Stimulated activated CD4-positive, alpha-beta T cell treated with anti-CD3 and anti-CD28 coated beads, Interleukin-1b, Interleukin-23, amount 100 ng/mL, for 1 hour (primary cell): ENCODE measurements at places on chromosomes 4 and X.
A peak's percentile ranks its signal among the peaks of the same experiment; 100 is the strongest.

GRCh38 chrX:150871341-150871811 is 27.1 kb downstream of the CD99L2 start:
- DNase-seq, result no peak

DNA sequence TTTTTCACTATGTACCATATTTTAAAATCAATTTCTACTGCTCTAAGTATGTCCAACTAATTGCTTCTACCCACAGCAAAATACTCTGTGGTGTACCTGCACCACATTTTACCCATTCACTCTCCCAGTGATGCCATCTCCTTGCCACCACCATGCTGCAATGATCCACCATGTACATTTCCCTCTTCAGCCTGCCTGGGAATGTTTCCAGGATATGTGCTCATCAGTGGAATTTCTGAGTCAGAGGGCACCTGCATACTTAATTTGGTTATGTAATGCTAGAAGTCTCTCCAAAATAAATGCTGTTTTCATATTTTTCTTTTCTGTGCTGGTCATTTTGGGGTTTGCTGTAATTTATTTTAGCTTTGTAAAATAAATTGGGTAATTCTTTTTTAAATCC is 33.2 kb upstream of the OCIAD2 start:
- DNase-seq, result no peak

DNA sequence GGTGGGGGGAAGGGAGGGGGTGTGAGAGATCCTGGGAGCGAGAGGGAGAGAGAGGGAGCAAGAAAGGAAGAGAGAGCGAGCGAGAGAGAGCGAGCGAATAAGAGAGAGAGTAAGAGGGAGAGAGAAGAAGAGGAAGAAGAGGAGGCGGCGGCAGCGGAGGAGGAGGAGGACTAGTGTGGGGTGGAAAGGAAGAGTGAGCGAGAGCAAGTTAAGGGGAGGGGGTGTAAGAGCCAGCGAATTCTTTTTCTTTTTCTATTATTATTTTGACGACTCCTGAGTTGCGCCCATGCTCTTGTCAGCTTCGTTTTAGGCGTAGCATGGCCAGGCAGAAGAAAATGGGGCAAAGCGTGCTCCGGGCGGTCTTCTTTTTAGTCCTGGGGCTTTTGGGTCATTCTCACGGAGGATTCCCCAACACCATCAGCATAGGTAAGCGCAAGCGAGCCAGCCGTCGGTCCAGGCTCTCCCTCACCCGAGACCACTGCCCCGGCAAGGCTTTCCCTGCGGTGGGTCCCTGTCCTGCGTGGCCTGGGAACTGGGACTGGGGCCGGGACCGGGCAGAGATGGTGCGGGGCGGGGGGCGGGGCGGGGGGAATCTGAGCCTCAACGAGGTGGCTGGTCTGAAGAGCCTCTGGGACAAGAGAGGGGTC is at the start of gene GRIA3:
GRIA3 (plus strand) TSS at position 60 of the 647 bp plus-strand sequence; CDS start at position 318, 258 bp downstream.
- DNase-seq, result no peak

GRCh38 chr4:155587766-155588165 is 78.9 kb upstream of the GUCY1A1 start:
- DNase-seq, result no peak

DNA sequence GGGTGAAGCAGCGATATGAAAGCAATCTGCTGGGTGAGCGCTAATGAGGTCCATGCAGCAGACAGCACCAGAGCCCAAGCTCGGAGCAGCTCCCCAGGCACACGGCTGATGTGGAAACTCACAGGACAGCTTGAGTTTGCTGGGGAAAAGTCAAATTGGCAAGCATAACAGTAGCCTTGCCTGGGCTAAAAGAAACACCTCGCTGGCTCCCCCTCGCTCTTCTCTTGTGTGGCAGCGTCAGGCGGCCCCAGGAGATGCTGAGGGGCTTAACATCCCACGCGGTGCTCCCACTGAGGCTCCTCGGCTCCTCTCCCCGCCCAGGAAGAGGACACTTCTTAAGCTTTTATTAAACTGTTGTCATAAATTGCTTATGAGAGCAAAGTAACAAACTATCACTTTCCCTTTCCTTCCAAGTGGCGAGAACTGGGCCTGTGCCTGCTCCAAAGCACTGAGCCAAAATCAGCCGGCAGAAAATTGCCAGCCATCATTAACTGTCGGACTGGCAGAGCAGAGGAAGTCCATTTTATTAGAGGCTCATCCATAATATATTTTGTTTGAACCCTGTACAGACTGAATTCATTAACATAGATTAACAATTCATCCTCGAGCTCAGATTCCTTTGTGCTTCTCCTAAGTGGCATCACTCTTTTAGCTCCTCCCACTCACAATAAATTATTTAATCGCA is 111.4 kb downstream of the TSPAN5 start:
- no peak for DNase-seq

DNA sequence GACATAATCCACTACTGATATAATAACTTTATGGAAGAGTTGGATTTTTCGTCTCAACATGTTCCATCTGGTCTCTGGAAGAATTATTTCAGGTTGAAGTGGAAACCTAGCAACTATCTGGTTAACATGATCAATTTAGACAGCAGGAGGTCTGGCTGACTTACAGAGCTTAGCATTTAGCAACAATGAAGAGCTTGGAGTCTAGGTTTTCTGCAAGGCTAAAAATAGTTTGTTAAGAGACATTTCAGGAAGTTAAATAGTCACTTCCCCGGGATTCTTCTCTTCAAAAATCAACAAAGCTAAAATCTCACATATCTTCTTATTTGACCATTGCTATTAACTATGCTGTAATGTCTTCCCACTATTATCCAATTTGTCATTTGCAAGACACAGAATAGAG is 418.6 kb upstream of the DIPK2B start:
- no peak for DNase-seq

GRCh38 chr4:38281371-38282071 is 321.3 kb downstream of the PTTG2 start:
- DNase-seq, result no peak

DNA sequence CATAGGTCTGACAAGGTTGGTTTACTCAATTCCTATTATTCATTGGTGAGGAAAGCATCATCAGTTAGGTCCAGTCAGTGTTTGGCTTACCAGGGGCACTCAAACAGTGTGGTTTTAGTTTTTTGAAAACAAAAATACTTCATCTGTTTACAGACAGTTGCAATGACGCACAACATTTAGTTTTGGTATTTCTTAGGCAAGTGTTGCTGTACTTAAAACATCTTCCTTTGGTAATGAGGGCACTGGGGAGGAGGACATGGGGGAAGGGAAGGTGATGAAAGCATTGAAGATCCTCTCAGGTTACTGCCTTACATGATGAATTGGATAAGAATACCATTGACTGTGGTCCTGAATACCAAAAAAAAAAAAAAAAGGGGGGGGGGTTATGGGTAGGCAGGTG is 93.7 kb upstream of the MAOA start:
- no peak for DNase-seq

DNA sequence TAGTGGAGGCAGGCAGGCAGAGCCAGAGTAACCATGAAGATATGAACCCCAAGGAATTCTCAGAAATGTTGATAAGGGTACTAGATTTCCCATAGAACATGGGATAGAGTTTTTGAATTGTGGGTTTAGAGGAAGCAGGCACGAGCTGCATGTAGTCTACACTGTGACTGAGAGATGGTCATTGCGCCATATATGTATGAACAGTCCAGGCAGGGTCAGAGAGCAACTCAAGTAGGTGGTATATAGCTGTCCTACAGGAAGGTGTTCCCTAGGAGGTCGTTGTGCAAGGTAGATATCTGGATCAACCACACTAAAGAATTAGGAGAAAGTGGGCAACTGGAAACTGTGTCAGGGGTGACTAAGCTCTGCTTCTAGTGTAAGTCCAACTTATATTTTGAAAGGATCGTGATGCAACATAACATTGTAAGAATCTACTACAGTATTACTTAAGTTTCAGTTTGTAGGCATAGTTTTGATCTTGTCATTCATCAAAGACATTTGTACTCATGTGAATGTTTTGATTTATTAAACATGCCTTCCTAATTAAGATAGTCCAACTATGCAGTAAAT is 94.6 kb downstream of the HPGD start:
- no peak for DNase-seq

GRCh38 chrX:136086521-136086920 is 60.8 kb upstream of the FHL1 start:
- DNase-seq, result no peak

DNA sequence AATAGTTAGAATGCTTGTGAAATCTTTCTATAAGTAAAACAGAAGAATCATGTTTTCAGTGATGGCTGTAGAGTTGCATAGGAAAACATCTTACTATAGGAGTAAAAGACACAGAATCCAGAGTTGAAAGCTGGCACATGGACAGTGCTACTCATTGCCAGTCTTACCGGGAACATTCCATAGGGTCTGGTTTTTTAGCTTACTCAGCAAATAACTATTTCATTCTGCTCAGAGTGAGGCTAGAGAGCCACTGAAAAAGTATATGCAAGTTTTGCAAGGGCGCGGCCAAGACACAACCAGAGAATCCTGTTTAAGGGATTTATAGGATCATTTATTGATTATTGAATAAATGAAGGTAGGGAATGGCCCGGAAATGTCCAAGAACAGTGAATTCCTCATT is 60.3 kb downstream of the MTHFD2L start:
- no peak for DNase-seq

- no peak for DNase-seq
Measured at GRCh38 chrX:81280148-81280547, 78.2 kb downstream of the SH3BGRL start.

DNA sequence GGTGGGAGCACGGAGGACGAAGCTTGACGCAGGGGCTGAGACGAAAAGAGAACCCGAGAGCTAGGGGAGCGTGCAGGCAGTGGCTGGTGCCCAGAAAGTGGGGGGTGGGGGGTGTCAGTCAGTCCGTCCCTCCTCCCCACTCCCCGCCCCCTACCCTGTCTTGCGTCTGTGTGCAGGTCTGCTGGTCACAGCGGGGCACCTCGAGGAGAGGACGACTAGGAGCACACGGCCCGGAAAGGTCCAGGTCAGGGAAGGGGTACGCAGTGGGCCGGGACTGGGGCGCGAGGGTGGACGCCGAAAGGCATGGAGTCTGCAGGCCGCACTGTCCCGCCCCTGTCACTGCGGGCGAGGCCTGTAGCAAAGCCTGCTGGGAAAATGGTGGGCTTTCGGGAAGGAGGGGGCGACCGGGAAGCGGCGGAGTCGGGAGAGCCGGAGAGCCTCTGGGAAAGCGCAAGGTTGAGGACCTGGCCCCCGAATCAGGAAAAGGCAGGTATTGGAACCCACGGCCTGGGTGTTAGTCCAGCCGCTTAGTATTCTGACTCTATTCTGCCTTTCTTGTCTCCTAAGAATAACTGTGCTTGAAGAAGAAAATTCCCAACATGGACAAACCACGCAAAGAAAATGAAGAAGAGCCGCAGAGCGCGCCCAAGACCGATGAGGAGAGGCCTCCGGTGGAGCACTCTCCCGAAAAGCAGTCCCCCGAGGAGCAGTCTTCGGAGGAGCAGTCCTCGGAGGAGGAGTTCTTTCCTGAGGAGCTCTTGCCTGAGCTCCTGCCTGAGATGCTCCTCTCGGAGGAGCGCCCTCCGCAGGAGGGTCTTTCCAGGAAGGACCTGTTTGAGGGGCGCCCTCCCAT is 769 bp downstream of the TCEAL1 start:
- no peak for DNase-seq

- DNase-seq, result no peak
Measured at GRCh38 chrX:48683411-48683982, at the start of gene WAS. TSS of gene WAS (plus strand) at chrX:48683799. CDS start at chrX:48683854, 55 bp downstream.

GRCh38 chrX:12080265-12080664 is 58.0 kb upstream of the FRMPD4 start:
- DNase-seq, result no peak

- DNase-seq, result no peak
Measured at GRCh38 chr4:30840571-30840970, 120.4 kb downstream of the PCDH7 start.

DNA sequence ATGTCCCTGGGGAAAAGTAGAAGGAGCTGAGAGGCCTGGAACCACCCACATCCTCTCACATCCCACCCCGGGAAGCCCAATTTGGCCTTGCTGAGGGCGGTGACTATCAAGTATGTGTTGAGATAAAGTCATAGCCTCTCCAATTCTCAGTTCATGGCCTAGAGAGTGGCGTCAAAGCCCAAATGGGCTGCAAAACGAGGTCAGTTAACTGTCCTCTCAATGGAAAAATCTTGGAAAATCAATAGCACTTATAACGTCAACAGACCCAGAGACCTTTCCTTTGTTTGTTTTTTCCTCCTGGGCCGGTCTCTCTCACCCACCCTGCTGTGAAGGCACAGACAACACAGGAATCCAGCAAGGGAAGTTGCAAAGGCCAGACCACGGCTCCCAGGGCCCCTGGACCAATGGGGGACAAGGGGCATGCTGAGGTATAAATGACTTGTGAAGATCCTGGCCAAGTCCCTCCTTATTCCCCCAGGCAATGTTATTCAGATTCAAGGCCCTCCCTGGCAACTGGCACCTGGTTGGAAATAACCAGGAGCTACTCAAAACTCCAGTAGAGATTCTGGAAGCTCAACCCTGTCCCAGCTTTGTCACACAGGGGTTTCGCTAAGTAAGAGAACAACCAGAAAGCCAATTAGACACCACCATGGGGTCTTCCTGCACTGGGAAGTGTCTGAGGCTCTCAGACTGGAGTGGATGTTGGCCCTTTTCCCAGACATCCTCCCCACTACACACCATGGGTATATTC is 38.6 kb downstream of the TSC22D3 start:
- DNase-seq, result no peak

GRCh38 chr4:36243355-36244256 is 708 bp downstream of the ARAP2 start:
- peak; percentile 37 for DNase-seq

DNA sequence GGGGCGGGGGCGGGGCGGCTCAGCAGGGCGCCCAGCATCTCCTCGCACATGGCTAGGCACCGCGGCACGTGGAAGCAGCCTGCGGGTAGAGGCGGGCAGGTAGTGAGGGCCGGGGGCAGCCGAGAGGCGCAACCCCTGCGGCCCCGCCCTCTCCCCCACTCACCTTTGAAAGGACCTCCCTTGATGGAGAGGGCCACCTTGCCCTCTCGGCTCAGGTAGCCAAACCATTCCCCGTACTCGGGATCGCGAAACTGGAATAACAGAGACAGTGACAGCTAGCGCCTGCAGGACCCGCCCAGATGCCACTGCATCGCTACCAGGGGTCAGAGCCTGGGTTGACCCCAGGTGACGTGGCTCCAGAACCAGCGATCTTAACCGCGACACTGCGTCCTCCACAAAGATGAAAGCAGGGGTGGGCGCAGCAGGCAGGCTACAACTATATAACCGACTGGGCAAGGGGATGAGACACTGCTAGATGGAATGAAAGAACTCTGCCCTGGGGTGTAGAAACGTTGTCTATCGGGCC is 552 bp upstream of the NAA10 start:
- no peak for DNase-seq

- DNase-seq, result no peak
Measured at GRCh38 chrX:26192204-26192603, at the start of gene MAGEB6. TSS of gene MAGEB6 (plus strand) at chrX:26192440. CDS start at chrX:26193847, 1,407 bp downstream.

GRCh38 chrX:136742721-136743379 is 37.9 kb downstream of the ARHGEF6 start:
- DNase-seq, result no peak
